ENCODE measurements at places on chromosomes 3 and 15.

GRCh38 chr15:55526559-55527036, 18.6 kb upstream of the DNAAF4 start:
- DNase-seq = no peak

GRCh38 chr3:98645039-98645438, 51.6 kb upstream of the CPOX start:
- no peak for DNase-seq

- DNase-seq = no peak
Observed at GRCh38 chr3:77489216-77489615, 449.3 kb downstream of the ROBO2 start.

DNA sequence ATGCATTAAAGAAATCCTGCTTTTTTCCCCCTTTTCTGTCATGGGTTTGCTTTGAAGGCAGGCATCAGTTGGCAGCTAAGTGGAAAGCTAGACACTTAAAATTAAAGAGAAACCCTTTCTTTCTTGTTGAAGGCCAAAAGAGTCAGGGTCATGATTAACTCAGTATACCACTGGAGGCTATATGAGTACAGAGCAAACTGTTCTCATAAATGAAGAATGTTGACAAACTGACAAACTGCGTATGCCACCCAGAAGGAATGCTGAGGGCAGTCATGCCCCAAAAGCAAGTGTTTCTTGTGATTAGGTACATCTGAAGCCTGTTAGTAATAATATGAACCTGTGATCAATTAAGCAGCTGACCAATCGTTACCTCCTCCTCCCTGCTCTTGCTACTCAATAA, 43.6 kb upstream of the COL6A6 start:
- DNase-seq = no peak

GRCh38 chr3:126870608-126871210, 112.2 kb upstream of the PLXNA1 start:
- DNase-seq = no peak

GRCh38 chr3:35216501-35217266, 422.6 kb upstream of the ARPP21 start:
- no peak for DNase-seq

- no peak for DNase-seq
Observed at GRCh38 chr3:83868909-83869567, 1089.8 kb upstream of the CADM2 start.

DNA sequence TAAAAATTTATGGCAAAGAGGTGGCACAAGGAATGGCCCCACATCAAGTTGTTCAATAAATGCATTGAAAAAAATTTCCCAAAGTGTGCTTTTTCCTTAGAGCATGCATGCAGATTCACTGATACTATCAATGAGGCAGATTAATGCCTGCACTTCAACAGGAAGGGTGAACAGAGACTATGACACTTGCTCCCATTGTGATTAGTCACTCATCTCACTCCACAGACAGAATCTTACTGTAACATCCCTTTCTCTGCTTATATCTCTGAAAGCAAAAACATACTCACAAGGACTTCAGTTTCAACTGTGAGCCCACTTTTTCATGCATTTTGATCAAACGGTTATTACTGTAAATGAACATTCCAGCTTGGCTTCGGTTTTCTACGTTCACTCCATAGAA, 60.9 kb downstream of the MORC1 start:
- no peak for DNase-seq

- no peak for DNase-seq
Observed at GRCh38 chr15:91976966-91977365, 123.5 kb downstream of the SLCO3A1 start.

GRCh38 chr3:153328690-153329089, 166.7 kb downstream of the RAP2B start:
- no peak for DNase-seq

- DNase-seq = no peak
Observed at GRCh38 chr3:194840661-194841514, 155.2 kb downstream of the FAM43A start.

DNA sequence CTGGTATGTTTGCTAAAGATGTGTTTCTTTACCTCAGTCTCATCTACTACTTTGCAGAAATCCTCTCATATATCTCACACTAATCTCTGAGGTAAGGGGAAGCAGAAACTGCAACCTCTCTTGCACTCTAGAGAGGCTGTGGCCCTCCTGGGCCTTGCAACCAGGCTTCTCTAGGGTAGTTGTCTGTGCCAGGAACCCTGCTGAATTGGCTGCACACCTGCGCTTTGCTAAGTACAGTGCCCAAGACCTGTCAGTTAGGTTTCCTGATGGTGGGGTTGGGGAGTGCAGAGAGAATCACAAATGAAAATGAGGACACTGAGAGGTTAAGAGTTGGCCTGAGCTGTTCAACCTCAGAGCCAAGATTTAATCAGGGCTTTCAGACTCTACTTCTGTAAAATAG, 117.2 kb upstream of the PLXNA1 start:
- DNase-seq = no peak

- no peak for DNase-seq
Observed at GRCh38 chr3:156397534-156397933, 157.4 kb downstream of the SSR3 start.

DNA sequence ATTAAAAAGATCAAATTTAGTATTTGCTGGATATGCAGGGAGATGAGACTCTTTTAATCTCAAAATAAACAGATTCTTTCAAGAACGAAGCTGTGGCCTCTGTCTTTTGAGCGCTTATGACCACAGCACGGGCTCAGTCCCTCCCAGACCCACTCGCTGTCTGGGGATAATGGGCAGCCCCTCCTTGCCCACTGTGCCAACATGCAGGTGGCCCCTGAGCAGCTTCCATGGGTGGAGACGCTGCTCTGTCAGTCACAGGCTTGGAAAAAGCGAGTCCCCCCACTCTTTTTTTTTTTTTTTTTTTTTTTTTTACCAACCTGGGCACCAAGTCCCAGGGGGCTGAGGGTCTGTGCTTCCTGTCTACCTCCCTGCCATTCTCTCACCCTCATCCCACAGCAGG, 150.9 kb downstream of the LRRK1 start:
- no peak for DNase-seq

DNA sequence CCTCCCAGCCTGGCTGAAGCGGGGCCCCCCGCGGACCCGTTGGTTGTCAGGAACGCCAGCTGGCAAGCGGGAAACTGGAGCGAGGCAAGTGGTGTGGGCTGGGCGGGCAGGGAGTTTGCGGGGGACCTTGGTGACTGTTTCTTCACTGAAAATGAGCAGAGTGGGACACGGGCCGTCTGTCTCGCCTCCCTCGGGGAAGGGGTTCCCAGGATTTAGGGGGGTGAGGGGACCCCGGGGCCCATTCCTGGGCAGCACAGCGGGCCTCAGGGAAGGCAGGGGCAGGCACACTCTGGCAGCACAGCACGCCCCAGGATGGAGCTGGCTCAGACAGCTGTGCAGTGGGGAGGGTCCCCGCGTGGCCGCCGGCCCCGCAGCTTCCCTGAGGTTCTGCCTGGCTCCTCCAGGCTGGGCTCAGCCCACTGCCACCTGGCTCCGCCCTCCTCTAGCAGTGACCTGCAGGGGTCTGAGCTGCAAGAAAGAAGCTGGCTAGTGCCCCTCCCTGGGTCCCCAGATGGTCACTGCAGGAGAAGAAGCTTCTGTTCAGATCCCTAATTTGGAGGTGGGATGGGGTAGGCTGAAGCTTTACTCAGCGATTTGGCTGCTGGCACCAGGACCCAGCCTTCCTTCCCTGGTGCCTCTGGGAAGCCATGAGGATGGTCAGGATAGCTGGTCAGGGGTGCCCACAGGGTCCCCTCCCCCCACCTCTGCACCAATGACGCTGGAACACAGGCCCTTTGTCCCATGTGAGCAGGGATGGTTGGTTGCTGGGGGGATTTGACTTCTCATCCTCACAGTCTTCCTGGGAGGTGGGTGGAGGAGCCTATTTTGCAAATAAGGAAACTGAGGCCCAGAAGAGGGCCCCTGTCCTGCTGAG, 90.4 kb downstream of the TBC1D2B start:
- no peak for DNase-seq

DNA sequence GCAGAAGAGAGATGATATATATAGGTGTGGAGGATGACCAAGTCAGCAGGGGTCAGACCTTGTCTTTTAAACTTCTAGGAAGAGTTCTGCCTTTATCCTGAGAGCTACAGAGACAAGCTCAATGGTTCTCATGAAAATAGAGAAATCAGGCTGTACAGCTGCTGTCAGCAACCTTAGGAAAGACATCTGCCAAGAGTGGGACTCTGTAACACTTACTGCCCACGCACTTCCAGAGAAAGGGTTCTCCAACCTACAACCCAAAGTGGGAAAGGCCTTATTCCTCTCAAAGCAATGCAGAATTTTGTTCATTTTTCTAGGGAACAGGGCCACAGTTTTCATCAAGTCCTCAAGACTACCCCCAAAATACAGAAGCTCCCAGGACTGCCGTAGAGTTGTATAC, 138.7 kb downstream of the STT3B start:
- DNase-seq = no peak

- DNase-seq = no peak
Observed at GRCh38 chr3:13021141-13022114, 51.8 kb downstream of the IQSEC1 start.
